Vagina (tissue), 2 donors: ENCODE measurements at places on chromosomes 4 and X. TPM values are rescaled to one million over a fixed set of nuclear protein-coding genes. Genes with fewer than 3 reads are reported as not detected.

- H3K27me3 ChIP-seq = no peaks in the 10 kb centered on the region
- no peaks in the 10 kb centered on the region for H3K4me1 ChIP-seq
- no peak for DNase-seq
- H3K36me3 ChIP-seq = no peaks in the 10 kb centered on the region
- no peak overlapping the region for H3K27ac ChIP-seq
Measured at GRCh38 chr4:127131527-127131926, 501.2 kb upstream of the INTU start.

- DNase-seq = no peak
- H3K4me3 ChIP-seq = no peak overlapping the region
- no peaks in the 10 kb centered on the region for H3K27me3 ChIP-seq
- no peak overlapping the region for H3K27ac ChIP-seq
Measured at GRCh38 chr4:76457885-76458284, 22.9 kb downstream of the SHROOM3 start.

- H3K27me3 ChIP-seq = no peaks in the 10 kb centered on the region
- no peak for DNase-seq
- no peak overlapping the region for H3K27ac ChIP-seq
- H3K4me3 ChIP-seq = no peak overlapping the region
- no peaks in the 10 kb centered on the region for H3K36me3 ChIP-seq
Measured at GRCh38 chr4:185119927-185120630, 23.0 kb upstream of the SLC25A4 start.

USO1 gene
- 47.9 TPM for total RNA-seq

MAGEC3 gene
- total RNA-seq = not detected

IGSF1 gene
- 1.2 TPM for total RNA-seq

DNA sequence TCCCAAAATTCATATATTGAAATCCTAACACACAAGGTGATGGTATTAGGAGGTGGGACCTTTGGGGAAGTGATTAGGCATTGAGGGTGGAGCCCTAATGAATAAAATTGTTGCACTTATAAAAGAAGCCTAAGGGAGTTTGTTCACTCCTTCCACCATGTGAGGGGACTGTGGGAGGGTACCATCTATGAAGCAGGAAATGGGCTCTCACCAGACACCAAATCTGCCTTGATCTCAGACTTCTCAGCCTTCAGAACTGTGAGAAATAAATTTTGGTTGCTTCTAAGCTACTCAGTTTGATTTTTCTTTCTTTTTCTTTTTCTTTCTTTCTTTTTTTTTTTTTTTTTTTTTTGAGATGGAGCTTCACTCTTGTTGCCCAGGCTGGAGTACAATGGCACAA lies 116.2 kb upstream of the GPC3 start:
- no peak for DNase-seq
- H3K4me1 ChIP-seq = no peaks in the 10 kb centered on the region
- H3K27me3 ChIP-seq = no peaks in the 10 kb centered on the region
- H3K36me3 ChIP-seq = no peaks in the 10 kb centered on the region
- no peak overlapping the region for H3K4me3 ChIP-seq

DNA sequence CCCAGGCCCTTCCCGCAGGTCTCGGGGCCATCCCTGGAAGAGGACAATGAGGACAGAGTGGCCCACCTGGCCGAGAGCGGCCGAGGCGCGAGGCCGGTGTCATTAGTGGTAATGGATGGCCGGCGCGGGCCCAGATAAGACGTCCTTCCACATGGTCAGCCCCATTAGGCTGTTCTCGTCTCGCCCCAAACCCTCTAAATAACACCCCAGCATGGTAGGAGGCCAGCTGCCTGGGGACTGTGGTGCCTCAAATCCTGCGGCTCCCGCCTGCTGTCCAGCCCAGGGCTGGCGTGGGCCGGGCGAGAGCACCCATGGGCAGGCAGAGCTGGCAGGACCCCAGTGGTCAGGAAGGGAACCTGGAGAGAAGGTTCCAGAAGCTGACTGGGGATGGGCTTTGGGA lies 121.7 kb downstream of the FAM53A start:
- DNase-seq = no peak
- no peaks in the 10 kb centered on the region for H3K4me1 ChIP-seq
- H3K4me3 ChIP-seq = no peak overlapping the region

SUPT20HL1 gene
- not detected for total RNA-seq

SRPX gene
- 118 TPM for total RNA-seq

- no peak overlapping the region for H3K4me3 ChIP-seq
- no peaks in the 10 kb centered on the region for H3K27me3 ChIP-seq
- H3K36me3 ChIP-seq = no peaks in the 10 kb centered on the region
- no peaks in the 10 kb centered on the region for H3K4me1 ChIP-seq
- no peak for DNase-seq
Measured at GRCh38 chrX:134074151-134074550, 88.8 kb upstream of the GPC3 start.

DNA sequence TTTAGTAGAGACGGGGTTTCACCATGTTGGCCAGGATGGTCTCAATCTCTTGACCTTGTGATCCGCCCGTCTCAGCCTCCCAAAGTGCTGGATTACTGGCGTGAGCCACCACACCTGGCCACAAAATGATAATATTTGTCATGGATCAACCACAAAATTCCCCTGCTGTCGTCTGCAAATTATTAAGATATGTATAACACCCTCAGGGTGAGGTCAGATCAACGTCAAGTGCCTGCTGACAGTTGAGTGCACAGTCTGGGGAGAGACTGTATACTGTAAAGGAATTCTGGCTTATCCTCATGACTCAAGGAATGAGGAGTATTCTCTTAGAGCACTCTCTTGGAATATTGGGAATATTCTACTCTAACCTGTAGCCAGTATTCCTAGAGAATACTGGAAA lies 11.2 kb downstream of the EPGN start:
- no peaks in the 10 kb centered on the region for H3K36me3 ChIP-seq
- no peak overlapping the region for H3K27ac ChIP-seq
- no peak for DNase-seq
- no peak overlapping the region for H3K4me3 ChIP-seq
- H3K4me1 ChIP-seq = peaks cover 4% of the 10 kb centered on the region
- no peaks in the 10 kb centered on the region for H3K27me3 ChIP-seq

GRCh38 chr4:48025005-48025404 lies 8.4 kb downstream of the NIPAL1 start:
- H3K27me3 ChIP-seq = no peaks in the 10 kb centered on the region
- no peak overlapping the region for H3K27ac ChIP-seq
- no peak for DNase-seq
- no peaks in the 10 kb centered on the region for H3K36me3 ChIP-seq

NLRP2B gene
- total RNA-seq = not detected

DNA sequence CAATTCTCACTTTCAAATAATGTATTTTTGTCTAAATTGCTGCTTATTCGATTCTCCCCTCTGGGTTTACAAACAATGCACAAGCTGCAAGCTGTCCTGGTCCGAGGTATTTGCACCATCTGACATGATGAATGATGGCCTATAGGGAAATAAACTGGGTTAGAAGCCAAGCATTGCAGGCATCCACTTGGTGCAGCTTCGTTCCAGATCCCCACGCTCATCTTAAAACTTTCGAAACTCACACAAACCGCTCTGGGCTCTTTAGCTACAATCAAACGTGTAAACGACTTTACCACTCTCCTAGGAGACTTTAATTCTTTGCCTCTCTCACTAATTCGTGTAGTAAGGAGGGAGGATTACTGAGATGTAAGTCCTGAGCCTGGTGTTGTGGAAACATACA lies 19.0 kb downstream of the PHKA2 start:
- no peaks in the 10 kb centered on the region for H3K27me3 ChIP-seq
- no peak overlapping the region for H3K4me3 ChIP-seq
- no peaks in the 10 kb centered on the region for H3K4me1 ChIP-seq
- DNase-seq = no peak

DDX53 gene
- total RNA-seq = not detected

DNA sequence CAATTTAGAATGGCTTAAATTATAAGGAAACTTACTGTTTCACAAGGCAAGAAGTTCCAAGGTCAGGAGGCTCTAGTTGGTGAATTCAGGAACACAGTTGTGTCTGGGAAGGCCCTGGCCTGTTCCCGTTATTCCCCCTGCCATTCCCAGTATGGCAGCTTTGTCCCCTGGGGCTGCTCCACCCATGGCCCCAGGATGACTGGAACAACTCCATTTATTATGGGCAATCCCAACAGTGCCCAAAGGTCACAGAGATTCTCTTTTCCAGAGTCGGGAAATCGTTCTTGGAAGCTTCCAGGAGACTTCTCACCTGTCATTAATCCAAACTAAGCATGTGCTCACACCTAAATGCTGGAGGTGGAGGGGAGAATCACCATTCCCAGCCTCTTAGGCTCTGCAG lies 2.8 kb upstream of the PRKG2 start:
- H3K4me3 ChIP-seq = no peak overlapping the region
- H3K27ac ChIP-seq = no peak overlapping the region
- no peak for DNase-seq
- no peaks in the 10 kb centered on the region for H3K4me1 ChIP-seq
- H3K27me3 ChIP-seq = no peaks in the 10 kb centered on the region

DNA sequence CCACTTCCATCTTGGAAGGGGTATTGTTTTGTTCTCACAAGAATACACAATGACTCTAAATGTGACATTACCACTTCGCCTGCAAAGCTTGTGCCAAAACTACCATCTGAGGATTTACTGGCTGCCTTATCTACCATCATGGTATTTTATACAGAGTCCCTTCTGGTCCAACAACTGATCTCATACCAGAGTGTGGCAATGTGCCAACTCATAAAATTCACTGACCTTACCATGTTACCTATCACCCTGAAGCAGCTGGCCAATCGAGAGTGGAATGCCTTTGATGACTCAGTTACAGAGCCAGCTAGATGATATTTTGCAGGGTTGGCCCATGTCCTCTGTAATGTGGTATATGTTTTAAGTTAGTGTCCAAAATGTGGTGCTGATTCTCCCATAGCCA lies 3.8 kb upstream of the SERPINA7 start:
- H3K36me3 ChIP-seq = no peaks in the 10 kb centered on the region
- no peaks in the 10 kb centered on the region for H3K27me3 ChIP-seq
- H3K4me3 ChIP-seq = no peak overlapping the region
- no peak overlapping the region for H3K27ac ChIP-seq
- H3K4me1 ChIP-seq = no peaks in the 10 kb centered on the region

DNA sequence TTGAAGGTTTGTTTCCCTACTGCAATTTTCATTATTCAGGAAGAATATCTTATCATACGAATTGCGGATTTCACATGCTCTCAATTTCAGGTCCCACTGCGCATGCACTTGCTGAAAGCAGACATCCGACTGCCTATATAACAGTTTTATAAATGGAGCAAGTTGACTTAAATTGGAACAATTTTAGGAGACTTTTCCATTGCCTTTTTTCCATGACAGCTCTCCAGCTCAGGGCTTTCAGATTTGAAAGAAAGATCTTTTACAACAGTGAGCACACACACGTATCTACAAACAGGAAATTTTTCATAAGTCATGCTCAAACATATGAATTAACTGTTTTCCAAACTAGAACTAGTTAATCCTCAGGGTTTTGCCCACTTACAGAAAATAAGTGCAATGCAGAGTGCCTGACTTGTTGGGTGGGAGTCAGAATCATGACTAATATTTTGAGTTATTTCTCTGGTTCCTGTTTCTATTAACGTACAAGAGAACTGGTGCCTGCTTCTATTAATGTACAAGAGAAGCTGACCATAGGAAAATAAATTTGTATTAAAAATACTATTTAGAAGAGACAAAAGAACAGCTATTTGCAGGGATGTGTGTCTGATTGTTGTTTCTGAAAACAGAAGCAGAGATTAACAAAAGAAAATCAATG lies 137.9 kb downstream of the GPC3 start:
- H3K27ac ChIP-seq = no peak overlapping the region
- H3K36me3 ChIP-seq = no peaks in the 10 kb centered on the region
- no peak for DNase-seq
- no peaks in the 10 kb centered on the region for H3K4me1 ChIP-seq

ARAP2 gene
- total RNA-seq = 52.8 TPM

- no peaks in the 10 kb centered on the region for H3K4me1 ChIP-seq
- no peak for DNase-seq
- no peak overlapping the region for H3K4me3 ChIP-seq
- H3K36me3 ChIP-seq = no peaks in the 10 kb centered on the region
- no peaks in the 10 kb centered on the region for H3K27me3 ChIP-seq
Measured at GRCh38 chr4:6372649-6373525, 99.5 kb downstream of the PPP2R2C start.

DNA sequence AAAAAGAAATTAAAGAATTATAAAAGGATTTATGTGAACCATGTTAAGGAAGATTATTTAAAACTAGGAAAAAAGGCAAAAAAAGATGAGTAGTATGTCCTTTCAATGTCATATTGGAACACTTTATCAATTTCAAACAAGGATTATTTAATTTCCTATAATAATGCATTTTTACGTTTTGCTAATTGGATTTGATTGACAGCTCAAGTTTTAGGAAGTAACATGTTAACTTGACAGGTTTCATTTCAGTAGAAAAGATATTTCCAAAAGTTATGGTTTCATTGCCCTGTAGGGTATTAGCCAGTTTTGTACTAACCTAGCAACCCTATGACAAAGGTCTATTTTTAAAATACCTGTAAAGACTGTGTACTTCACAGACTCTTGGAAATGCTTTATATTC lies 379.6 kb upstream of the ZFP42 start:
- H3K27ac ChIP-seq = no peak overlapping the region
- no peaks in the 10 kb centered on the region for H3K27me3 ChIP-seq
- no peaks in the 10 kb centered on the region for H3K4me1 ChIP-seq

DNA sequence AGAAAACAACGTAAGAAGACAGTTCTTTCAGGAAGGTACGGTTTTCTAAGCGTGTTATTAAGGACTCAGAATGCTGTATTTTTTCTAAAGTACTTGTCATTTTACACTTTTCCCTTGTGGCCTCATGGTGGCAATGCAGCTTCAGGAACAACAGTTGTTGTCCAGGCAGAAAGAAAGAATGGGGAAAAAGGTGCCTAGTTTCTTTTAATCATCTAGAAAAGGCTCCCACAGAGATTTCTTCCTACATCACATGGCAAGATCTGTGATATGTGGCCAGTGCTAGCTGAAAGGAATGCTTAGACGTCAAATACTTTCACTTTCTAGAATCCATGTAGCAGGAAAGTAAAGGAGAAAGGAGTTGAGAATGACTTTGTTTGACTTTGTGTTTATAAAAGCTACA lies 49.0 kb upstream of the TRAM1L1 start:
- no peak overlapping the region for H3K4me3 ChIP-seq
- no peaks in the 10 kb centered on the region for H3K36me3 ChIP-seq
- H3K27me3 ChIP-seq = no peaks in the 10 kb centered on the region
- H3K27ac ChIP-seq = no peak overlapping the region

DNA sequence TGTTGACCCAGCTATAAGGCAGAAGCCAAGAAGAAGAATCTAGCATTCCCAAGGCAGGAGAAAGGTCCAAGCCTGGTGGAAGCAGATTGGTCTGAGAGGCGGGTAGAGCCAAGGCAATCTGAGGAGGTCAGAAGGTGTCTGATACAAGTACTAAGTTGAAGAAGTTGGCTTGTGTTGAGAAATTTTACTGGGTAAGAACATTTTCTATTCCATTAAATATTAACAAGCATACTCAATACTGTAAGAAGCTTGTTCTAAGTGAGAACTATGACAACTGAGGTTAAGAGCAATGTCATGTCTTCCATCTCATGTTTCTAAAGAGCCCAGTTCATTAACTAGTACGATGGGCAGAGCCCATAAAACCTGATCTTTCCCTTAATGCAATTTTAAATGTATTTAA lies 75.0 kb downstream of the FAM13A start:
- H3K27me3 ChIP-seq = no peaks in the 10 kb centered on the region
- no peaks in the 10 kb centered on the region for H3K4me1 ChIP-seq
- H3K4me3 ChIP-seq = no peak overlapping the region

IL2 gene
- not detected for total RNA-seq
